ENCODE measurements at places on chromosomes 12 and 14.

DNA sequence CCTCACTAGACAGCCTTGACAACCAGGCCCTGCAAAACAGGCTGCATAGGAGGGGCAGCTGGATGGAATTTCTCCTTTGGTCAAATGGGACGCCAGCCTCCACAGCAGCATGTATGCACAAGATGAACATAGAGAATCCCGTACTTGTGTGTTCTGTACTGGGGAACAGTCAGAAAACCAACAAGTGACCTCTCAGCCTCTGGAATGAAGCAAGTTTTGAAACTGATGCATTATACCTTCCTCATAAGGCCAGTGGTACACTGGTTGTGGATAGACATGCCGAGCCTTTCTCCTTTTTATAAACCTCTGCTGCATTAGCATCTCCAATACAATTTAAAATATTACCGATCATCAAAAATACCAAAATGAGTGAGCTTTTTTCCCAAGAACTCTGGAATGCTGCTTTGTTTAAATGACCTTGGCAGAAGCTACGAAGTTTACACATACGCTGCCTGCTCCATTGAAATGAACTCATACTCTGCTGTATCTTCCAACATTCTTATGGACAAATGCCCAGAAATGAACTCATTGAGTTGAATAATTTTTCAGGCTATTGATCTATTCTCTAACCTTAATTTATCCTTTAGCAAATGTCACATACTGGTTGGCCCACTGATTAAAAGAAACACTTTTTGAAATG, 47.6 kb upstream of the FERMT2 start:
- DNase-seq, result no peak

- no peak for DNase-seq
Observed at GRCh38 chr14:71454513-71455332, 477.5 kb upstream of the RGS6 start.

GRCh38 chr14:65485516-65485915, 73.0 kb downstream of the FUT8 start:
- no peak for DNase-seq

GRCh38 chr12:6574576-6575295, 6.6 kb upstream of the NOP2 start:
- no peak for DNase-seq

DNA sequence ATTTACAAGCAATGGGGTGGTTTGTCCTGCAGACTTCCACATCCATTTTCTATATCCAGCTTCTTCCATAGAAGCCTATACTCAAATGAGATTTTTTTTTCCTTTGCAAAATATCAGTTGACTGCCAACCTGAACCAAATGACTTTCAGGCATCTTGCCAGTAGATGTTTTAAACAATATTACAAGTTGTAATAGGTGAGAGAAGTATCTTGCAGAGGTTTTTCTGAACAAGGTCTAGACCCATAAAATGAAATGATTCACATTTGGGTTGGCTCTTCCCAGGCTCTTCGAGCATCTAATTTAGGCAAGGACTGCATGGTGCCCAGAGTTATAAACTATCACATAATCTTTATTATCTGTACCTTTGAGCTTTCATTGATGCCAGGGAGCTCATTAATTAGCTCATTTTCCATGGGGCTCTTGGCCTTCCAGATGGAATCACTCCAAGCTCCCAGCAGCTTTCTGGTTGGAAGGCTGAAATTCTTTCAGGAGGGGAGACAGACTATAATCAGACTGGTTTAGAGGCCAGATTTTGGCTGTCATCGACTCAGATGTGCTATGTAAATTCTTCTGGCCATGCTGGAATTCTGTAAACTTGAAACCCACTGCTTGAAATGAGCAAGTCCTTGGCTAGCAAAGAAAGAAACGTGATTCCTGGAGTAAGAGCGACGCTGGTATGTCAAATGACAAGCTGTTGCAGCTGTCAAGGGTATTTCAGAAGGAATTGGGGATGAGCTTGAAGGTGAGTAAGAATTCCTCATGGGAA, 32.2 kb upstream of the DICER1 start:
- no peak for DNase-seq

DNA sequence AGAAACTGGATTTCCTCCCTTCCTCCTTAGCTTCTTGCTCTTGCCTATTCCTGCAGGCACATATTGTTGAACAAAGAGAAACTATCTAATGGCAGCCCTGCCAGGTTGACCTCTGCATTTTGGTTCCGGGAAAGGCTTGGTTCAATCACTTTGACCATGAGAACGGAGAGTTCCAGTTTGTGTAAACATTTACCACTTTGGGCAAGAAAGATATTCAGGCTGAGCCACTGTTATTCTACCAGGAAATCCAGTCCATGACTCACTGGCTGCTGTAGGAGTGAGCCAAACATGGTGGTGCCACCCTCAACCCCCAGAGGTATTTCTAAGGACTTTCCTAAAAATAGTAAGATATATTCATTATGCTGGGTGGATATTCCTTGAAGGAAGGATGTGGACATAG, 242.2 kb upstream of the OR4E1 start:
- DNase-seq, result no peak

GRCh38 chr12:2058837-2059236, 6.0 kb downstream of the CACNA1C start:
- DNase-seq, result no peak

DNA sequence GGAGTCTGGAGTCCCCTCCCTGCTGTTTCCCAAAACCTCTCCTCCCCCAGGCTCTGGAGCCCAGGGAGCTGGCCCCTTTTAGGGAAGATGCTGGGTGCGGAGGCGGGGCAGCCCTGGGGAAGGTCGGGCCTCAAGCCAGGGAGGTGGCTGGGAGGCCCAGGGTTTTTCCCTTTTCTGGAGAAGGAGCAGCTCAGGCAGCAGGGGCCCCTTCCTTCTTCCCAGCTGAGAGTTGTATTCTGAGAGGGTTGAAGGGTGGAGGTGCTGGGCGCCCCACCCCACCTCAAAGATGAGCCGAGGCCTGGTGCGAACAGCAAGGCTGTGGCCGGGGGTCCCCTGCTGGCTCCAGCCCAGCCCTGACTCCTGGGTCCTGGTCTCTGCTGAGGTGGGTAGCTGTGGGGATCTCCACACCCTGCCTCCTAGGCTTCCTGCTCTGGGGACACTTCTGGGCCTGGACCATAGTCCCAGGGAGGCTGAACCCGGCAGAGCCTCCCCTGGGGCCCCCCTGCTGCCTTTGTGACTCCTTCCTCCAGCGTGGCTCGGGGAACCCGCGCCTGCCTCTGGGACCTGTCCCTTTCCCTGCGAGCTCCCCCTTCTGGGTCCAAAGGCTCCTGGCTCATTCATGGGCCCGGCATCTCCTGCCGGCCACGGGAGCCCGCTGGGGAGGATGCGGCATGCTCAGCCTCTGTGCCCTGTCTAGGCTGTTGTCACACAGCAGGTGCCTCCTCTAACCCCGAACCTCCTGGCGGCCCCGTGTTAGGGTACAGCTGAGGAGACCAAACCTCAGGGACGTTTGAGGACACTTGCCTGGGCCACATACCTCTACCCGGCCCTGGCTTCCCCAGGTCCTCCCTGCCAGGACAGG, 4.4 kb downstream of the TRMT61A start:
- no peak for DNase-seq

- DNase-seq, result no peak
Observed at GRCh38 chr12:20588042-20588441, 107.1 kb upstream of the SLCO1C1 start.

DNA sequence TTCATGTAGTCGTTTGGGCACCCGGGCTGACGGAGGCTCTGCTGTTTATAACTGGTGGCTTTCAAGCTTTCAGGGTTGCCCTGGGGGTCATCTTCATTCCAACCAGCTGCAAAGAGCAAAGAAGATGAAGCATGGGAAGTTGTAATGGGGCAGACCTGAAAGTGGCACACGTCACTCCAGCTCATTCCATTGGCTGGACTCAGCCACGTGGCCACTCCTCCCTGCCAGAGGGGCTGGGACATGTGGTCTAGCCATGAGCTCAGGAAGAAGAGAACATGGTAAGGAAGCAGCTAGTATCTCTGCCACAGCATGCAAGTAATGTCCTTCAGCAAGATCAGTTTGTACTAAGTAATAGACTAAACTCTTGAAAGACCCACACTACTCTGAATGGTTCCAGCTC, 51.7 kb upstream of the FERMT2 start:
- DNase-seq, result no peak

DNA sequence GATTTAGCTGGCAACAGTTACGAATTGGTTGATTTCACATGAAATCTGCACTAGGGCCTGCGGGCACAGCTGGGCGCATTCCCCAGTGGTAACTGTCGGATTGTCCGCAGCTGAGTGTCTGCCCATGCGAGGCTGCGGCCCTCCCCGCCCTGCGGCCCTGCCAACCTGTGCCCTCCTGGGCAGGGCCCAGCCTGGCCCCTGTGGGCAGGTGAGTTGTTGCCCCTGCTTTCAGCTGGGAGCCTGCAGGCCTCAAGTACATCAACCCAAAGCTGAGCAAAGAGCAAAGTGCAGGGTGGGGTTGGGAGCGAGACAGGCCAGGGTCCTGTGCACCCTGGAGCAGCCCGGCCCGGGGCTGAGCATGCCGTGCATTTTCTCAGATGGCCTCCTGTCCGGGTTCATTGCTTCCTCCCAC, 89.1 kb downstream of the ADGRD1 start:
- DNase-seq, result no peak

DNA sequence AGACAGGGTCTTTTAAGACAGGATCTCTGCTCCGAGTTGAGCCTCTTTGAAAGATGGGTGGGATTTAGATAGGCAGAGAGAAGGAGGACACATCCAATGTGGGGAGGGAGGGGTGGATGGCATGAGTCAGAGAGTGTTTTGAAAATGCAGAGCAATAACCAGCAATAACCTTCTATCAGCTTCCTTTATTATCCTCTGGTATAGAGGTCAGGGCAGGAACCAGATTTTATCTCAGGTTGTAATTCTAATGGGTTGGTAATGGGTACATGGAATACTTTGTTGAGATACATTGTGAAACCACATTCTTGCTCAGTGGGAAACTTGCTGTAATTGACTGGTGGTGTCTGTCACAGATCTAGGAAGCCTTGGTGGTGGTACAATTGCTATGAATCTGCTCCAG, 37.6 kb upstream of the CCDC63 start:
- no peak for DNase-seq

GRCh38 chr14:71472356-71473340, 459.6 kb upstream of the RGS6 start:
- no peak for DNase-seq

DNA sequence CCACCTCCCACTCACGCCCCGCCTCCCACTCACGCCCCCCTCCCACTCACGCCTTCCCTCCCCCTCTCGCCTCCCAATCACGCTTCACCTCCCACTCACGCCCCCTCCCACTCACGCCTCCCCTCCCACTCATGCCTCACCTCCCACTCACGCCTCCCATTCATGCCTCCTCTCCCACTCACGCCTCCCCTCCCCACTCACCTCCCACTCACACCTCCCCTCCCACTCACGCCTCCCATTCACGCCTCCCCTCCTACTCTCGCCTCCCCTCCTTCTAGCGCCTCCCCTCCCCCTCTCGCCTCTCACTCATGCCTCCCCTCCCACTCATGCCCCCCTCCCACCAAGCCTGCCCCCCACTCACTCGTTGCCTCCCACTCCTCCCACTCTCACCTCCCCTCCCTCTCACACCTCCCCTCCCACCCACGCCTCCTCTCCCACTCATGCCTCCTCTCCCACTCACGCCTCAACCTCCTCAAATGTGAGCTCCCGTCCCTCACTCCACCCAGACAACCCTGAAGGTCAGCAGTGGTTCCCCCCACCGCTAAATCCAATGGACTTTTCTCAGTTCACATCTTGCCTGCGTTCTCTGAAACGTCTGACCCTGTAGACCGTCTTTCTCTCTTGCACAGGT, 39.8 kb downstream of the TMEM63C start:
- no peak for DNase-seq

DNA sequence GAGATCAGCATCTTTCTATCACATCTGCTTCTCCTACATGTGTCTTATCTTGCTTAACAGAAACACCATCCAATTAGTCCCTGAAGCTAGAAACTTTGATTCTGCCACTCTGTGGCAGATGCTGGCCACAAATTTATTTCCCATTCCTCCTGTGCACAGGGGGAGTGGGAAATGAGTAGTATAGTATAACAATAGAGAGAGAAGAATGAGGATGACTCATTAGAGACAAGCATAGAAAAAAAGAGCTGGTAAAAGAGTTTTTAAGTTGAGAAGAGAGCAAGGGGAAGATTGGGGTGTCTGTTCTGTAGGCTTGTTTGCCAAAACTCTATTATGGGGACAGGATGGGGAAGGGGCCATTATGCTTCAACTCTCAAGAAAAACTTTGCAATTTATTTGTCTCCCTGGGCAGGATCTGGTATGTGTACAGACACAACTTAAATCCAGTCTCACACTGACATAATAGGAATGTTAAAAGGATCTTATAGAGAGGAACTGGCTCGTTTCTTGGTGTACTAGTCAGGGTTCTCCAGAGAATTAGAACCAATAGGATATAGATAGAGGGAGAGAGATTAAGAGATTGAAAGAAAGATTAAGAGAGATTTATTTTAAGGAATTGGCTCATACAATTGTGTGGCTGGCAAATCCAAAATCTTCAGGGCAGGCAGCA, 142.6 kb upstream of the CPSF6 start:
- no peak for DNase-seq

DNA sequence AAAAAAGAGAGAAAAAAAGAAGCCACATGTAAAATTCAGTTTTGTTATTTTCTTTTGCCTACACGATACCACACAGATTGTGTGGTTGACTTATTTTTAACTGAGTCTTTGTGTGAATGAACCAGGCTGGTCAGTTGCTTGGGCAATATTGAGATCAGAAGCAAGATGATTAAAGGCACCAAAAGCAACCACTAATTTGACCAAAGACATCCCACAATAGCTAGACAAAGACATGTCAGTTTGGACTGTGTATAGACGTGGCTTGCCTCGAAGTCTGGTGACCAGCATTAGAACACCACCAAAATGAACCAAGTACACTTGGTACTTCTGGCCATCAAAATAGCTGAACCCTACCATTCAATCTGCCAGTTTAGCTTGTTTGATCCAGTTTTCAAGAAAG, 340.6 kb upstream of the TBX3 start:
- no peak for DNase-seq

- DNase-seq, result no peak
Observed at GRCh38 chr12:19575337-19576243, 136.3 kb downstream of the AEBP2 start.

DNA sequence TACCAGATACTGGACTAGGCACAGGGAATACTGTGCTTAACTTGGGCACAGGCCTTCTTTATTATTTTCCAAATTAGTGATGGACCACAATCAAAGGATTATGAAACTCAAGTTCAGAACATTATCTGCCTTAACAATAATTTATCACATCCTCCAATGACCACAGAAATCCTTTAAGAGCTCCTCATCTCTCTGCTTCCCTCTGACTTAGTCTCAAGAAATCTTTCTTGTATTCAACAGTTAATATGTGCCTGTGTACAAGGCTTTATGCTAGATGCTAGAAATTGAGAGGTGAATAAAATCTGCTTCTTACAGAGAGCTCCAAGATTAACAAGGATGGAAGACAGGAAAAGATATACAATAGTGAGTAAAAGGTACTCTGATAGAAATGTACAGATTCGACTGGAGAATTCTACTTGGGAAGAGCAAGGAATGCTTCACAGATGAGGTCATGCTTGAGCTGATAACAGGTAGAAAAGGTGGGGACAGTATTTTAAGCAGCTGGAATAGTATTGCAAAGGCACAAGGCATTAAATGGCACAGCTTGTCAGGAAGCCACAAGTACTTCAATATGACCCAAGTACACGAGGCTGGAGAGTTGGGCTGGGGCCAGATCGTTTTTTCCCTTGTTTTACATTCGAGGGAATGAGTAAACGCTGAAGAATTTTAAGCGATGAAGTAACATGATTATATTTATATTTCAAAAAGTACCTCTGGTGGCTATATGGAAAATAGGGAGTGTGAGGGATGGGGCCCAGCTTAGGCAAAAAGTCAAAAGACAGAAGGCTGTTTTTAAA, 55.1 kb upstream of the ARID2 start:
- no peak for DNase-seq

- no peak for DNase-seq
Observed at GRCh38 chr12:12315838-12316237, 34.2 kb downstream of the MANSC1 start.

Data from liver (tissue), 10 donors.